CD4-positive, alpha-beta T cell treated with Interleukin-15 for 4 hours (primary cell): ENCODE measurements at places on chromosomes 12 and 14.
A peak's percentile ranks its signal among the peaks of the same experiment; 100 is the strongest.

- no peak for DNase-seq
Observed at GRCh38 chr14:72054911-72055310, 122.7 kb downstream of the RGS6 start.

- DNase-seq = no peak
Observed at GRCh38 chr14:59245809-59246295, 57.4 kb downstream of the DAAM1 start.

- DNase-seq = no peak
Observed at GRCh38 chr14:89805501-89805900, 149.0 kb downstream of the EFCAB11 start.

GRCh38 chr12:81962126-81962856 is 203.1 kb upstream of the PPFIA2 start:
- DNase-seq = no peak

DNA sequence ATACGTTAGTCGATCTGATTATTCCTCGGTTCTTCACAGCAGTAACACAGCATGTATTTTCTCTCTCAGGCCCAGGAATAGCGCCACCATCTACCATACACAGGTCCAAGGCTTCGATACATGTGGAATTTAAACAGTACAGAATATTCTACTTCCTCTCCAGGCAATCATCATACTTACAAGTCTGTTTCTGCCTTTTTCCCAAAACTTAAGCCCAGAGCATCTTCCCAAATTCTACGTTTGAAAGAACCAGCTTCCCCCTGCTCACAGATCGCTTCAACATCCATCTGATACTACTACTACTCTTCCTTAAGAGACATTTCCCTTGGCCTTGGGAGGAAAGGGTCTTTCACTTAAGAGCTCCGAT is 626 bp downstream of the TXNDC16 start:
- DNase-seq = peak; percentile 11

DNA sequence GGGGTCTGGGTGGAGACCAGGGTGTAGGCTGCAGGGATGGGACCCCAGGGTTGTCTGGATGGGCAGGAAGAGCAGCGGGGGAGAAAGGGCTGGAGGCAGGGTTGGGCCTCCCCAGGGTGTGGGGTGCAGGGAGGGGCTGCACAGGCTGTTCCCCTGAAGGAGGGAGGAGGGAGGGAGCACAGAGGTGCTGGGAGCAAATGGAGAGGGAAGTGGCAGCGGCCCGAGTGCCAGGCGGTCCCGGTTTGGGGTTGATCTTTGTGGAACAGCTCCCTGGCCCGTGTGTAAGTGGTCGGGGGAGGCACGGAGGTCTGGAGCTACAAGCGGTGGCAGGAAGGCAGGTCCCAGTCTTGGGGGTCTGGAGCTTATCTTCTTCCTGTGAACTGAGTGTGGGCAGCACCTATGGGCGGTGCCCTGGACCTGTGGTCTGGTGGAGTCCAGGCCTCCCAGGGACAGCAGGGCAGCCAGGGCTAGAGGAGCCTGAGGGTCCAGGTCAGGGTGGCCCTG is 391.6 kb downstream of the TMEM121 start:
- no peak for DNase-seq

- DNase-seq = no peak
Observed at GRCh38 chr14:79404874-79405511, 806.3 kb downstream of the DIO2 start.

DNA sequence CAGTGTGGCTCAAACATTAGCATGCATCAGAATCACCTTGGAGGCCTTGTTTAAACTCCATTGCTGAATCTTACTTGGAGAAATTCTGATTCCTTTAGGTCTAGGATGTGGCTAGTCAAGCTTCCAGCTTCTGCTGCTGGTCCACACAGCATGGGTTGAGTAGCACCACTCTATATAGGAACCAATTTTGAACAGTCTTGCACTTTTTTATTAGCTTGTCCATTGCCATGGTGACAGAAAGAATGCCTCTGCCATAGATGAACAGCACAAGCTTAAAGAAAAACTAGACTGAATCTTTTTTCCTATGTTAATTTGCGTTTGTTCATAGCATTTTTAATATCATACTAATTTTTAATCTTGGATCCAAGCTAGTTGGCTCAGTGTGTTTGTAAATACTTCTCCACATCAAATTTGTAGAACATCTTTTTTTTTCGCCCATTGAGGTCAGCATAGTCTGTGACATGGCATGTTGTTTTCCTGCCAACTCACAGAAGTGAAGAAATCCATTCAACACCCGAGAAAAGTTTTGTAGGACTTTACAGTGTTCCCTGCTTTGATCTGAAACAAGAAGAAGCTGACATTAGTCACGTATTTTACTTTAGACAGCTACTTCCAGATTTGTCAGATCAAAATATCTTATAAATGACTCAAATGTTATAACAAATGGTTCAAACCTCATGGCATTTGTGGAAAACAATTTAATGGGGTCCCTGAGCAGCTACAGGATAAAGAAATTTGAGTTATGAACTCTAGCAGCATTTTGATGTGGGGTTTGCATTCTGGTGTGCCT is 438.8 kb downstream of the EGLN3 start:
- no peak for DNase-seq

- no peak for DNase-seq
Observed at GRCh38 chr14:98131406-98131805, 1140.6 kb downstream of the BCL11B start.

- DNase-seq = no peak
Observed at GRCh38 chr12:131827961-131828534, at the start of gene MMP17. Gene MMP17 (plus strand): TSS chr12:131828393. CDS start chr12:131828495, 102 bp downstream.

DNA sequence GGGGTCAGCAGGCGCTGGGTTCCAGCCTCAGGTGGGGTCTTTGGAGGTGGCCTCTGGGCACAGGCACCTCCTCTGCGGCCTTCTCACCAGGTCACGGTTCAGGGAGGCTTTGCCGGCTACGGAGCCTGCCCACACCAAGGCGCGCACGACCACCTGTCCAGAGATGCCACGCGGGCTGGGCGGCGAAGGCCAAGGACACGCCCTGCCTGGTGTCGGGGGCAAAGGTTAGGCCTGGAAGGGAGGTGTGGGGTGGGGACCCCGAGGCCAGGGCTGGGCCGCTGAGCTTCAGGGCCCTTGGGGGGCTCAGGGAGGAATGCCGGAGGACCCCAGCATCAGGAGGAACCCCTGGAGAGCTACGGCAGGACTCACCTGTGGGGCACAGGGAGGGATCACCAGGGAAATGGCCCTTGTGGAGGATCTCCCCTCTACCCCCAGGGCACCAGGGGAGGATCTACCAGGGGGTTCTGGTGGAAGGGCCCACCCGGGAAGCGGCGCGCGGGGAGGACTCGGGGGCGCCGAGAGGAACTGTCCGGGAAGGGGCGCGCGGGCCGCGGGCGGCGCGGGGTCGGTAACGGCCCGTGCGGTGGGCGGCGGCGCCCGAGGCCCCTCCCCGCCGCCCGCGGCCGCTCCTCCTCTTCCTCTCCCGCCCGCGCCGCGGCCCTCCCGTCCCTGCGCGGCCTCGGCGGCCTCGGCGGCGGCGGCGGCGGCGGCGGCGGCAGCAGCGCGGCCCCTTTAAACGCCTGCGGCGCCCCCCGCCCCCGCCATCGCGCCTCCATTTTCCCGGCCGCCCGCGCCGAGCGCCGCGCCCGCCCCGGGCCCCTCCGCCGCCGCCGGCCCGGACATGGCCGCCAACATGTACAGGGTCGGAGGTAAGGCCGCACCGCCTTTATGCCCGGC is at the start of gene MTA1:
TSS of gene MTA1 (plus strand) at position 633 of the 897 bp plus-strand sequence. CDS start at position 842, 209 bp downstream.
- DNase-seq = peak; percentile 28

GRCh38 chr12:7282844-7283243 is 21.0 kb upstream of the ACSM4 start:
- no peak for DNase-seq
